ENCODE measurements at places on chromosomes 5 and 9.

GRCh38 chr5:112163435-112163834 is 255.6 kb downstream of the EPB41L4A start:
- DNase-seq: no peak

DNA sequence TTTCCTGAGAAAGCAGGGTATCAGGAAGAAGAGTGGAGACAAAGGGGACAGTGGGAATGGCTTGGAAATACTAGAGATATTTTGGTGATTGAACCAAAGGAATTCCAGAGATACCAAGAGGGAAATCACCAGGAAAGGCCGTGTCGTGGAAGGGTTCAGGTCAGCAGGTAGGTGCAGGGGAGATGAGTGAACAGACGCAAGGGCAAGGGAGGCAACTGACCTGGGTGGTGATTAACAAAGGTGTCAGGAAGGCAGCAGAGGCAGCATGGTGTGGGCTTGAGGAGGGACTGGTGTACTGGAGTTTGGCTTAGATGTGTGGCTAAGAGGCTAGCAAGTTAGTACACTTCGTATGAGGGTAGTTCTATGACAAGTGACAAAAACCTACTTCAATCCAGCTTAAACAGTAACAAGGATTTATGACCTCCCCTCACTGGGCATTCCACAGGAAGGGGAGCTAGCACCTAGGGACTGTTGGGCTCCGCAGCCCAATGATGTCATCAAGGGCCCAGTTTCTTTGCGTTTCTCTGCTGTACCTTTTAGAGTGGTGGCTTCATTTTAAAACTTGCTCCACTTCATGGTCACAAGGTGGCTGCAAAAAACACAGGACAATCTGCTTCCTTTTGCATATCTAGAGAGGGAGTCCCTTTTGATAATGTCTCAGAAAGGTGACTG is 37.0 kb downstream of the INIP start:
- DNase-seq: no peak

- DNase-seq: no peak
Measured at GRCh38 chr9:16281707-16282106, 588.8 kb downstream of the BNC2 start.

DNA sequence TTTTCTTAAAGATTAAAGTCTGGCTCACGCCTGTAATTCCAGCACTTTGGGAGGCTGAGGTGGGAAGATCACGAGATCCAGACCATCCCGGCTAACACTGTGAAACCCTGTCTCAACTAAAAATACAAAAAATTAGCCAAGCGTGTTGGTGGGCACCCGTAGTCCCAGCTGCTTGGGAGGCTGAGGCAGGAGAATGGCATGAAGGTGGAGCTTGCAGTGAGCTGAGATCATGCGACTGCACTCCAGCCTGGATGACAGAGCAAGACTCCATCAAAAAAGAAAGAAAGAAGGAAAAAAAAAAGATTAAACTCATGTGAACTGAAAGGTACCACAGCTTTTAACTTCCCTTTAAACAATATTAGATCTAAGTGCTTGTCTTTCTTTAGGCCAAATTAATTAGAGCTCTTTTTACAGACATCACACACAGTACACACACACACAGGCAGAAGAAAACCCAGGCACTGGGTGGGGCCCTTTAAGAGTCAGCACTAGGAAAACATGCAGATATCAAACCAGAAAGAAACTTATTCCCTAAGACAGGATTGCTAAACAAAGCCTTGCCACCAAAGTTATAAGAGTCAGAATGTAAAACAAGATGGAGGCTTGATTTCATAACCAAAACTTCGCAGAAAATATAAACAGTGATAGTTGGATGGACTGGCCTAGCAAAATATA is 29.3 kb upstream of the UHRF2 start:
- no peak for DNase-seq

- DNase-seq: peak; percentile 40
Measured at GRCh38 chr9:87662808-87663528, 63.0 kb upstream of the CTSL start.

GRCh38 chr5:87097664-87098063 is 170.0 kb upstream of the RASA1 start:
- no peak for DNase-seq

DNA sequence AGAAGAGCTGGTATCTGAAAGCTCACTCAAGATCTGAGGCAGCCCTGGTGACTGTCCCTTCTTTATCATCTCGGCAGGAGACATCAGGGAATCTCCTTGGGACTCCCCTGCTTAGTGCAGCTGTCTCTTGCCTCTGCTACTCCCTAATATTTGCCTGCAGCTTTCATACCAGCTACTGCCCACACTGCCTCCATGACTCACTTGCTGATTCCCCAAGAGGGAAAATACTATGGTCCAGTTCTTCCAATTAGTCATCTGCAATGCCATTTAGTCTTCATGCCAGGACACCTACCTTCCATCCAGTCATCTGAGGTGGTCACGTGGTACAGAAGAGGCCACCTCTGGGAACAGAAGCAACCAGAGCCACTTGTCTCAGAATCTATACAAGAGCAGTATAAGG is 270.8 kb downstream of the NTRK2 start:
- no peak for DNase-seq

DNA sequence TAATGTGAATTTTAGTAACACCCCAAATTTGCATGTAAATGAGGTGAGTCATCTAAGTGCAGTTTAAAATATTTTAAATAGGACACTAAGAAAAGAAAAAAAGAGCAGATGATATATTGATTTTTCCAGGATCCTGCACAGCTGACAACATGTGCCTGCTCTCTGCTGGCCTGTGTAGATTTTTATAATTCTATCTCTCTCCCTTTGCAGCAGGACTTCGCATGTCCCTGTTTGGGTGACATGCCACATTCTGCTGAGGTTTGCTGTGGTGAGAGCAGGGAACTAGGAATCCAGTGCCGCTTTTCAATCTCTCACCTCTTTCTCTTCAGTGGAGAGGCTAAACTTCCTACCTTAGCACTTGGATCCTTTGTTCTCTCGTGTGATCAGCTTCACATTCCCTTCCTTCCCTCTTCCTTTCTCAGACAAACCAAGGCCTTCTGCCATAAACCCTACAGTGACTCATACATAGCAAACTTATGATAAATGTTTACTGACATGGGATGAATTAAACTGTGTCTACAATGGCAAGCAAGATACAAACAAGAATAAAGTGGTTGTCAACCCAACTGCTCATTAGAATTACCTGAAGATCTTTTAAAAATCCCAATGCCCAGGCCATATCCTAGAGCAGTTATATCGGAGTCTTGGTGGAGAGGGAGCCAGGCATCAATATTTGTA is 198.8 kb upstream of the EFNA5 start:
- DNase-seq: no peak

GRCh38 chr5:137316346-137316736 is 182.8 kb downstream of the SPOCK1 start:
- DNase-seq: no peak

DNA sequence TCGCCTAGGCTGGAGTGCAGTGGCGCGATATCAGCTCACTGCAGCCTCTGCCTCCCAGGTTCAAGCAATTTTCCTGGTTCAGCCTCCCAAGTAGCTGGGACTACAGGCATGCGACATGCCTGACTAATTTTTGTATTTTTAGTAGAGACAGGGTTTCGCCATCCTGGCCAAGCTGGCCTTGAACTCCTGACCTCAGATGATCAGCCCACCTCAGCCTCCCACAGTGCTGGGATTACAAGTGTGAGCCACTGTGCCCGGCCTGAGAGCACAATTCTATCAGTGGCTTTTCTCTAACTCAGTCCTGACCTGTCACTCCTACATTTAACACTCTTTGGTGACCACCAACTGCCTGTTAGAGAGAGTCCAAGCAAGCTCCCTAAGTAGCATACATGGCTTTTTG is 82.7 kb upstream of the SPOCK1 start:
- DNase-seq: no peak

DNA sequence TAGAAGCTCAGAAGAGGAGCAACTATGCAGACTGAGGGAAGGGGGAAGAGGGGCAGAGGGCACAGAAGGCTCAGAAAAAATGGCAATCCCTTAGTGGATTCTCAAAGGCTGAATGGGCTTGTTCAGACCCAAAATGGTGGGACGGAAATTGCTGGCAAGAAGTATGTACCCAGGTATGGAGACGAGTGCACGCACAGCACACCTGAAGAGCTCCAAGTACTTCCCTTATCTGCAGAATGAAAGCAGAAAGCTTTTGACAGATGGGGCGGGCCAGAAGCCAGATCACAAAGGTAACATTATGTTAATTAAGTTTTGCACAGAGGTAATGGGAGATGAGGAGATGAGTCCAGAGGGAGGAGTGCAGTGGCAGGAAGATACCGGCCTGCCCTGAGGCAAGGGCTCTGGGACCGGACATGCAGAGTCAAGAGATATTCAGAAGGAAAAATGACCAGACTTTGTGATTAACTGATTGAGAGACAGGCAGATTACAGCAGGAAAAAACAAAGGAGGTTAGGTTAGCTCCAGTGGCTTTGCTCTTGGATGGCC is 138.1 kb upstream of the PIK3R1 start:
- no peak for DNase-seq

DNA sequence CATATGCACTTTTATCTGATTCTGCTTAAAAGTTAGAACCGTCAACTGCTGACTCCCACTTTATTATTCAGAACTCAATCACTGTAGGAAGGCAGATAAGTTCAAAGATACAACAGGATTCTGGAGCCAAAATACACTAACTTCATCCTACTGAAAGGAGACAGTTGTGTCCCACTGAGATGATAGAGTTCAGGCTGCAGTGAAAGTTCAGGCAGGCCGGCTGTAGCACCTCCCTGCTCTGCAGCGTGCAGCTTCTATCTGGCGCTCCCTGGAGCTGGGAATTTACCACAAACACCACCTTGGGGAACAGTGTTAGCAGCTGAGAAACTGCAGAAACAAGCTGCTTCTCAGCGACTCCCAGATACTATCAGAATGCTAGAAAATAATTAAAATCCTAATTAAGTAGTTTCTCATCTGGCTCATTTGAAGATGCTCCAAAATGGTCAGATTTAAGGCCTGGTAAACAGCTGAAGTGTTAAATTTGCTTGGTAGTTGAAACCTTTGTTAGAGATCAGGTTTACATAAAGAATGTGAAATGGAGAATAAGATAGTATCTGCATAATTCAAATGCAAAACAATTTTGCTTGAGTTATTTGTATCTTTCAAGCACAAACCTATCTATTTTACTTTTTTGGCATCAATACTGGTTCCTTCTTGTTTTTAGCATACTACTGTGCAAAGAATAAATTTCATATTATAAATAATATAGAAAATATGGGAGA is 52.3 kb upstream of the CNTLN start:
- no peak for DNase-seq

- DNase-seq: no peak
Measured at GRCh38 chr9:18490641-18491370, 16.9 kb downstream of the ADAMTSL1 start.

GRCh38 chr5:121325930-121326329 is 525.8 kb upstream of the FTMT start:
- no peak for DNase-seq

DNA sequence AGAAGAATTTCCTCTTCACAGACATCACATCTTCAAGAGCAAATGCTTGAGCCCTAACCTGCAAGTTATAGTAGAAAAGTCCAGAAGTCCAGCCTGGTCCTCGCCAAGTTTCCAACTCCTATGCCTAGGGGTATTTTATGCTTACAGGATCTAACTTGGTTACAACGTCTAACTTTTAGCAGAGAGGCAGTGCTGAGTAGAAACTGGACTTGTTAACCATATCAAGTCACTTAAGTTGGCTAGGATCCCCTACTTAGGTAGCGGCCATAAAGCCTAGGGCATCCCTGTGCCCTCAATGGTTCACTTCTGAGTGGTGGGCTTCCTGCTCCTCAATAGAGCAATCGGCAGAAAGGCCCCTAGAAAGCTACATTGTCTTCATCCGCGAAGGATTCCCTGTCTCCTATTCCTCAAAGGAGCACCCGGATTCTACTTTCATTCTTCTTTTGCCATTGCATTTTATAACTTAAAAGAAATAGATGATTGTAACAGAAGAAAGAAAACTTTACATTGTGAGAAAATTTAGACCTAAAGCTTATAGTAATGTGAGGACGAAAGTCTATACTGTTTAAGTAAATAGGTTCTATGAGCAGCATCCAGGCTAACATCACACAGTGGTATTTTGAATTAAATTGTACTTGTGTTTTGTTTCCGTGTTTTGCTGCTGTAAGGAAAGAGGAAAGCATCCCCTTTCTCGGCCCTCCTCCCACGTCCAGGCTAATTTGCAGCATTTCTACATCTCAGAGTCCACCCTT is 1.3 kb upstream of the MTAP start:
- DNase-seq: no peak

DNA sequence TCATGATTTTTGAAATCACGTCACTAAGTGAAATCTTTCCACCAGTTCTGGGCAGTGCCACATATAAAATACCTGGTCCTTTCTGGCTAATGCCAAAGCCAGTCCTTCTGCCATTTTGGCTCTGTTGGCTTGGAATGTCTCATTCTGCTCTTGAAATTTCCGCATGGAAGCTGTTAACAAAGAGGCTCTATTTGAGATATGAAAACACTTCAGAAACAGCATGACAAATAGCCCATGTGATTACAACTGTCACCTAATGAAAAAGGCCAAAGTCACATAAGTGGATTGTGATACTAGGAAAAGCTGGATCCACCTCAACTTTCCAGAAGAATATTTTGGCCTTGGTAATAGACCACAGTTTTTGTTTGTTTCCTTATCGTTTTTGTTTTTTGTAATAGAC is 12.8 kb downstream of the GOLGA1 start:
- no peak for DNase-seq

DNA sequence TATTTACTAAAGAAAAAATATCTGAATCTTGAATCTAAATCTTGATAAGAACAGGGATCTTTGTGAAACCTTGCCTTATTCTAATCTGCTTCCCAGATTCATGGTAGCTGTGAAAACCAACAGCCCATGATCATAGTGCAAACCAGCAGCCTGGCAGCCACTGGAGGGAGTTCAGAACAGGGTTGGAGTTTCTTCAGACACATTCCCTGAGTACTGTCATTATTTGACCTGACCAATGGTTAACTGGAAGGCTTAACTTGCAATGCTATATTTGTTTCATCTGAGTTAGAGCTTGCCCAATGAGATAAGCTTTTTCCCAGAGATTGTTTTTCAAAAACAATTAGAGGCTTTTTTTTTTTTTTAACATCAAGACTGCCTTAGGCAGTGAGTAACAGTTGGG is 47.8 kb downstream of the LOX start:
- DNase-seq: no peak

- no peak for DNase-seq
Measured at GRCh38 chr9:134375011-134375390, 48.7 kb downstream of the RXRA start.

Data from NAMALWA (cell line).